ENCODE measurements at places on chromosomes 1 and 21.

GRCh38 chr1:24696041-24696755, 49.0 kb upstream of the CLIC4 start:
- DNase-seq: no peak

- no peak for DNase-seq
Measured at GRCh38 chr1:226953175-226953800, 13.2 kb downstream of the COQ8A start.

GRCh38 chr1:240854367-240854766, 242.4 kb upstream of the GREM2 start:
- no peak for DNase-seq

GRCh38 chr21:44696572-44696971, 400 bp upstream of the KRTAP10-12 start:
- no peak for DNase-seq

GRCh38 chr1:169484683-169485430, 887 bp downstream of the SLC19A2 start:
- peak; percentile 38 for DNase-seq

DNA sequence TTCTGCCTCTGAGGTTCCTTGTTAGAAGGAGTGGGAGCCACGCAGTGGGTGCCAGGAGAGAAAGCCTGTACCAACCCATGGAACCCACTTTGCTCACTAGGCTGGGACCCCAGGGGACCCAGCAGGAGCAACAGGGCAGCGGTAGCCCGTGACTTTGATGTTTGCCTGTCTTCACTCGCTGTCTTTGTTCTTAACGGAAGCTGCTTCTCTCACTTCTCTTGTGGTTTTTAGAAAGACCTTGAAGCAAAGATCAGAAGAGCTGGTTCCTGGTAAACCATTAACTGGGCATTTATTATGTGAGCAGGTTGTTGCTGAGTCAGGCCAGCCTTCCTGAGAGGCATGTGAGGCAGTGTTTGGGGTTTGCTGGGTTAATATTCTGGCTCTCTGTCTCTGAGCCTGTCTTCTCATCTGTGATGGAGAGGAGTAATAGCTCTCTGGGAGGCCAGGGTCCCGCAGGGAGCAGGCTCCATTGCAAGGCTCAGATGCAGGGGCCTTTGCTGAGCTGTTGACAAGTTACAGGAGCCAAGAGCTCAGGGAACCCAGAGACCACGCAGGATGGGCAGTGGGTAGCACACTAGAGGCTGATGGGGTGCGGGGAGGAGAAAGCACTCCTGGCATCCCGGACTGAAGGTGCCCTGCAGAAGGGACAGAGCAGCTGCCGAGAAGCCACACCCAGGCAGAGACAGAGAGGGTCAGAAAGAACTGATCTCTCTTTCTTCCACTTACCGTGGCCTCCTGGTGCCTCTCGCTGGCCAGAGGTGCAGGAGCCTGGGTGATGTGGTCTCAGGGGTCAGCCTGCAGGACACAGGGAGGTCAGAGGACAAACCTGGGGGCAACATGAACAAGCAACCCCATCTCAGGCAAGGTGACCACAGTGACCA, 367.5 kb upstream of the C1orf174 start:
- peak; percentile 29 for DNase-seq

DNA sequence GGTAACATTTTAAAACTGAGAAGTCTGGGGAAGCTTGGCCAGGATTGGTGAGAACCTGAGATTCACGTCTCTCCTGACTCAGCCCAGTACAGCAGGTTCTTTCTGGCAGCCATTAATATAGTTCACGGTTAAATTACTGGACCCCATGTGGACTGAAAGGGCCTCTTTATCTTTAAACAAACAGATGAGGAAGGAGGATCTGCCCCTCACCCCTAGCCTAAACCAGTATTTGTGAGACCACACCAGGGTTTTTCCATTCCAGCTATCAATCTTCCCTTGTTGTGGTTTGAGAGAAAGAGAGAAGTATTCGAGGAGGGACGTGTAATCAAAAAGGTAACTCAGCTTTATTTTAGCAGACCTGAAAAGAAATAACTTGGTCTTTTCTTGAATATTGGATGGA, 137.1 kb downstream of the PROX1 start:
- no peak for DNase-seq

GRCh38 chr1:184210862-184211261, 159.3 kb downstream of the TSEN15 start:
- DNase-seq: no peak

GRCh38 chr1:81111818-81112217, 688.9 kb upstream of the ADGRL2 start:
- DNase-seq: no peak

DNA sequence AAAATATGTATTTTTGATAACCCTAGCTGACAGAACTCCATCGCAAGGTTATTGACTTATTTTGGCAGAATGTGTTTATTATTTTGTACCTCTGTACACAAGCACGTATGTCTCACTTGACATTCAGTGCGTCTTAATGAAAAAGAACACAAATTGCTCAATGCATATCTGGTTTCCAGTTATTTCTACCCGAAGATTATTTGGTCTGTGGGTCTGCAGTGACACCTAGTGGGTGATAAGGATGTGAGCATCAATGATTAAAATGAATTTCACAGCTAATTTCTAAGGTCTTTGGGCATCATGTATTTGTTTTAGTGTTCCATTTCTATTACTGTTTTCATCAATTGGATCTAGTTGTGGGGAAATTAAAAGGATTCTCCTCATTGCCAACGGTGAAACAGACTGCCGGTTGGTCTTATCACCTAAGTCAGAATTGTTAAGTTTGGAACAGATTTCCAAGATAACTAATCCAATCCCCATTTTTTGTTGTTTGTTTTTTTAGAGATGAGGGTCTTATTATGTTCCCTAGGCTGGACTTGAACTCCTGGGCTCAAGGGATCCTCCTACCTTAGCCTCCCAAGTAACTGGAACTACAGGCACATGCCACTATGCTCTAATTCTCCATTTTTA, 13.9 kb downstream of the DDX20 start:
- peak; percentile 56 for DNase-seq

DNA sequence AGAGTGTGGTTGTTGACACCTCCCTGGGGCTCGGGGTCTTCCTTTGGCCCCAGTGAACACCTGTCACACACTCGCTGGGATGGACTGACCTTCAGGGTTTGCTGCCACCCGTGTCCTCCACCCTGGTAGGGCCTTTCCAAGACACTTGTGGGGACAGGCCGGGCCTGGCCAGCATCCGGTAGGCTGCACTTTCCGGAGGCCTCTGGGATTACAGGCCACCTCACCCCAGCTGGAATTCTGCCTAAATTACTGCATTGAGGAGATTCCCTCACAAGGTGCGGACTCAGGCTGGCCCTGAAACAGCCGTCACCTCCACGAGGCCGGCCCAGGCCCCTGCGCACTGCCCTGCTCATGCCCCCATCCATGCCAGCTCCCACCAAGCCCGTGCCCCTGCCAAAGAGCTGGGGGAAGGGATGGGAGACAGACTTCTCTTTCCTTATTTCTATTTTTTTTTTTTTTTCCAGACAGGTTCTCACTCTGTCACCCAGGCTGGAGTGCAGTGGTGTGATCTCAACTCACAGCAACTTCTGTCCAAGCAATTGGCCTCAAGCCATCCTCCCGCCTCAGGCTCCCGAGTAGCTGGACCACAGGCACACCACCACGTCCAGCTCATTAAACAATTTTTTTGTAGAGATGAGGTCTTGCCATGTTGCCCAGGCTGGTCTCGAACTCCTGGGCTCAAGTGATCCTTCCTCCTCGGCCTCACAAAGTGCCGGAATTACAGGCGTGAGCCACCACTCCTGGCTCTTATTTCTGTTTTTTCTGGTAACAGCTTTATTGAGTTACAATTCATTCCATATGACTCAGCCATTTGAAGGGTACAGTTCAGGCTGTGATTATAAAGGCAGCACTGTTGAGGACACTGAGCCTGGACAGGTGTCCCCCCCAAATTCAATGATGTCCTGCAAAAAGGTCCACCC, 11.3 kb downstream of the CSTB start:
- no peak for DNase-seq

- no peak for DNase-seq
Measured at GRCh38 chr1:3054474-3054873, 14.5 kb upstream of the PRDM16 start.

- DNase-seq: no peak
Measured at GRCh38 chr1:161497961-161498360, 7.3 kb upstream of the FCGR2A start.

DNA sequence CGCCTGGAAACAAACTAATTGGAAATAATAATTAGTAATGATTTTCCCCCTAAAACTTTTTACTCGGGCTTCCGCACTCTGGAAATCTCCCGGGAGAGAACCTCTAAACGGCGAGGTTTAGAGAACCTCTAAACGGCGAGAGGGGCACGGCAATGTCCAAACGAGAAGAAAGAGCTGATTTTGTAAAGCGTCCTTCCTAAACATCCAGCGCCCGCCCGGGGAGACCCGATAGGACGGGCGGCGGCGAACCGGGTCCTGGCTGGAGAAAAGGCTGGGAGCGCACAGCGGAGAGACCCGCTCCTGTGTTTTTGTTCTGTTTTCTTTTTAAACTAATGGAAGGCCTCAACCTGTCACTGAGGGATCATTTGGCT, 1.6 kb downstream of the PAX7 start:
- no peak for DNase-seq

DNA sequence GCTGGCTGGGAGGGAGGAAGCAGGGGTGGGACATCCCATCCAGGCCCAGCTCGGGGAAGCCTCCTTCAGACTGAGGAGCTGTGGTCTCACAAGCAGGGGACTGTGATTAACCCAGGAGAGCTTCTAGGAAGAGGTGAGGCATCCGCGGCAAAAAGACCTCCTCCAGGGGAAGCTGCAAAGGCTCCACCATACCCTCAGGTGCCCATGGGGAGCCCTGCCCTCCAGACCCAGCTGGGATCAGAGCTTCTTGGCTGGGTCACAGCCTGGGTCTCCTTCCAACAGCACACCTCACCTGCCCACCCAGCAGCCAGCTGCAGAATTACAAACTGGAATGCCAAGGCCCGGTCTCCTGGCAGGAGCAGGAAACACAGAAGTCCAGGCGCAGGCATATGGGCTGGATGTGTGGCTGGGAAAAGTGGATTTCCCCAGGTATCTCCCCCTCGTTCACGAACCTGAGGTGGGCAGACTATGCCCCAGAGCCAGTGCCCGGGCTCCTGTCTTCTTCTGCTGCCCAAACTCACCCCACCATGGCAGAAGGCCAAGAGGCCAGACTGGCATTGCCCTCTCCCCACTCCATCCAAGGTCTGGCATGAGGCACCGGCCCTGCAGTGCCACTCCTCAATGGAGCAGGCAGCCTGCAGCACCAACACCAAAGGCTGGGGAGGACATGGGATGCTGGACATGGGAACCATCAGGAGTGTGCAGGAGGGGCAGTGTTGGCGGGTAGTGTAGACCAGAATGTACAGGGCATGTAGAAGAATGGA, 15.4 kb upstream of the ARF1 start:
- no peak for DNase-seq

GRCh38 chr1:184889902-184890301, 84.4 kb downstream of the NIBAN1 start:
- DNase-seq: no peak

- DNase-seq: no peak
Measured at GRCh38 chr1:1241588-1242219, 4.8 kb downstream of the C1QTNF12 start.

DNA sequence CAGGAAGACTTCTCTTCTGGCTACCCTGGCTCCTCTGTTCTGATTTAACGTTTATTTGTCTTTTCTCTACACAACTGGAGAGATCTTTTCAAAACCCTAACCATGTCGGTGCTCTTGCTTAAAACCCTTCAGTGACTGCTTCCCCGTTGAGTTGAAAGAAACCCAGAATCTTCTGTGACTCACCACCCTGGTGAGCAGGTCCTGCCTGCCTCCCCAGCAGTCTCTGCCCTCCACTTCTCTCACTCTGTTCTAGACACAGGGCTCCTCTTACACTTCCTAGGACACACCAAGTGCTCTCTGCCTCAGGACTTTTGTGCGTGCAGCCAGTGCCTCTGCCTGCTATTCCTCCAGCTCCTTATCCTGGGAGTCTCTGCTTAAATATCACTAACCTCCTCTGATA, 131.4 kb downstream of the IER5 start:
- no peak for DNase-seq

DNA sequence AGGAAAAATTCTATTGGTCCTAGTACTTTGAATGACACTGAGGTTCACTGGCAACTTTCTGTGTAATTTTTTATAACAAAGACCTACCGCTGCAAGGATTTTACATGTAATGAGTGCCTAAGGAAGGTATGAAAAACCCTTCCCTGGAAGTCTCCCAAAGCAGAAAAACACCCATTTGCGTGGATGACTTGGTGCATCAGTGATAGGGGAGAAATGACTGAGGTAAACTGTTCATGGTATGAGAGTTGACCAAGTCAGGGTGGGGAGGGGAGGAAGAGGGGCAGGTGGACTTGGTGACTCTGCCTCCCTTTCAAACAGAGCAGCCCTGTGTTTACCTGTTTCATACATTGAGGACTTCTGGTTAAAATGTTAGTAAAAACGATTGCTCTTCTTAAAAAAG, 78.8 kb upstream of the IPO9 start:
- DNase-seq: no peak

- DNase-seq: no peak
Measured at GRCh38 chr1:62299426-62300200, 19.6 kb downstream of the KANK4 start.

DNA sequence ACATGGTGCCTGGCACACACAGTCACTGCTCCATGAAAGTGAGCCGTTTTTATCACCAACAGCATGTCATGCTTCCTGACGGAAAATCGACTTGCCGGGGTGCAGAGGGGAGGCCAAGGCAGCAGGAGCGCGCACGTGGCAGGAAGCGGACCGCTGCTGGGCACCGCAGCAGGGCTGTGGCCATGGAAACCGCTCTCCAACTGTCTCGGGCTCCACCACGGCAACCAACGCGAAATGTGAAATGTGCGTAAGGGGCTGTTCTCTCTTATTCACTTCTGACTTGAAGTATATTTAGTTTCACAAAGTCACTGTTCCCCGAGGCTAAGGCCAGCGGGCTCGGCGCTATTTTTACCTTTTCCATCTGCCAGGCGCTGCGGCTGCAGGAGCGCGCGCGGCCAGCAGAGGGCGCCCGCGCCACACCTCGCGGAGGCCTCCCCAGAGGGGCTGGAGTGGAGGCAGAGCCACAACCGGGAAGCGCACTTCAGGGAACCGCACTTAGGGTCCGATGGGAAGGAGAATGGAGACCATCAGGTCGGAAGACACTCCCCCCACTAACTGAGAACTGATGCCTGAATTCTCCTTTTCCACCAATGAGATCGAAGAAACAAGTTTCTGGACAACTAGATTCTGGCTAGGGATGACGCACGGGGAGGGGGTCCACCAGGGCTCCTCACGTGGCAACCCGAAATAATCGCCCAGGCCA, 19.7 kb downstream of the RCC2 start:
- peak; percentile 87 for DNase-seq

GRCh38 chr1:170701962-170702361, 38.0 kb downstream of the PRRX1 start:
- no peak for DNase-seq

- no peak for DNase-seq
Measured at GRCh38 chr1:68322096-68322495, 89.8 kb upstream of the WLS start.
